ENCODE measurements at places on chromosomes 12 and 14. TPM values are rescaled to one million over a fixed set of nuclear protein-coding genes. Genes with fewer than 3 reads are reported as not detected.

- no peak for DNase-seq
Observed at GRCh38 chr14:71613168-71613567, 319.1 kb upstream of the RGS6 start.

GRCh38 chr12:53676656-53677015, 753 bp upstream of the ATP5MC2 start:
- DNase-seq: peak; percentile 81

GRCh38 chr14:95424529-95424928, 91.9 kb downstream of the SYNE3 start:
- DNase-seq: no peak

DNA sequence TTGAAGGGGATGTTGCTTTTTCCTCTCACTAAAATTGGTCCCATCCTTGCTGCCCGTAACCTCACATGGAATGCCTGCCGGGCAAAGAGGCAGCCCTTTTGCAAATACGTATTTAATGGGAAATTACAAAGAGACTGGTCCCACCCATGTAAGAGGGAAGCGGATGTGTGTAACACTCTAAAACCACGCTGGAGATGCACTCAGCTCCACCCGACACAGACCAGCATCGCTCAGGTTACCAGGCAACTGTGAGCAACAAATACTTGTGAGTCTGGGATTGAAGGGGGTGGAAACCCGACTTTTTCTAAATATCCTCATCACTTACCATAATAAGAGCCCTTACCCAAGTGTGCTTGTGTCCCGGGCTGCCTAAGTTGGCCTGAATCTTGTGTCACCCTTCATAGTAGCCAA, 47.7 kb downstream of the ELK3 start:
- no peak for DNase-seq

GRCh38 chr12:24172031-24172772, 222.7 kb upstream of the SOX5 start:
- no peak for DNase-seq

DNA sequence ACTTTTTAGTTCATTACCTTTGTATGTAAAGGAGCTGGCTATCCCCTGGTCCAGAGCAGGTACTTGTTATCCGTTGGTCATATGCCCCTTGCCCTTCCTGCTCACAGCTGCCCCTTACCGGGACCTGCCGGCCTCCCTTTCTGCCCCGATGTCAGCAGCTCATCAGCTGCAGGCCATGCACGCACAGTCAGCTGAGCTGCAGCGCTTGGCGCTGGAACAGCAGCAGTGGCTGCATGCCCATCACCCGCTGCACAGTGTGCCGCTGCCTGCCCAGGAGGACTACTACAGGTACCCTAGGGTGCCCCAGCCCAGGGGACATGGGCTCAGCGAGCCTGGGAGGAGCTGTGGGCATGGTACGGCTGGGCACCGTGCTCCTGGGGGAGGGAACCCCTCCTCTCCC, 2.3 kb upstream of the RNU7-1 start:
- peak; percentile 77 for DNase-seq

- no peak for DNase-seq
Observed at GRCh38 chr12:31517994-31518393, 72.9 kb downstream of the DENND5B start.

GRCh38 chr14:49549881-49550280, 36.3 kb downstream of the RPS29 start:
- no peak for DNase-seq

DNA sequence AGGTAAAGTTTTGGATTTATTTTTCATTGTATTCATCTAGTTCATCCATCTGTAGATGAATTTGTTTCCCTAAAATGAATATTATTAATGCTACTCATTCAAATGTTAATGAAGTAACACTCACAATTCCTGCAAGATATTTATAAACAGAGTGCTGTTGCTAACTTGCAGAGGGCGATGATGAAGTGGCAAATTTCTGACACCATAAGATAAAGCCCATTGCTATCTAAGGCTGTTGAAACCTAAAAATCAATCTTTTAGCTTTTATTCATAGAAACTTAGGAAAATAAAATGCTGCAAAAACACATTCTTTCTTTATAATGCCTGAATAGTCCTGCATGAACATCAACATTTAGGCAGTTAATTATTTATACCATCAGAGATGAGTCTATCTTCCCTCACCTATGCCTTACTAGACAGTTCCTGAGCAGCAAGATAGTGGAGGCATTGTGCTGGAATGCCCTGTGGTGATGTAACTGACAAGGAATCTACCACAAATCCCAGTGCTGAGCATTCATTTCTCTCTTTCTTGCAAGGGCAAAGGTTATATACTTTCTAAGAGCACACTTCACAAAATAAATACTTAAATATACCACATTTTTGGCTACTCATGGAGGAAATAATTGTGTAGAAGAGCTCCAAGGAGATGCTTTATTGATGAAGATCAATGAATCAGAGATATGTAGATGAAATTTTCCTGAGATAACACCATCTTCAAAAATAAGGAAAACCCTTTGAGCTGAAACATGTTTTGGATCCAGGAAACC, 57.6 kb downstream of the LMNTD1 start:
- DNase-seq: no peak

GRCh38 chr14:104878582-104878981, 13.5 kb downstream of the CEP170B start:
- no peak for DNase-seq

DNA sequence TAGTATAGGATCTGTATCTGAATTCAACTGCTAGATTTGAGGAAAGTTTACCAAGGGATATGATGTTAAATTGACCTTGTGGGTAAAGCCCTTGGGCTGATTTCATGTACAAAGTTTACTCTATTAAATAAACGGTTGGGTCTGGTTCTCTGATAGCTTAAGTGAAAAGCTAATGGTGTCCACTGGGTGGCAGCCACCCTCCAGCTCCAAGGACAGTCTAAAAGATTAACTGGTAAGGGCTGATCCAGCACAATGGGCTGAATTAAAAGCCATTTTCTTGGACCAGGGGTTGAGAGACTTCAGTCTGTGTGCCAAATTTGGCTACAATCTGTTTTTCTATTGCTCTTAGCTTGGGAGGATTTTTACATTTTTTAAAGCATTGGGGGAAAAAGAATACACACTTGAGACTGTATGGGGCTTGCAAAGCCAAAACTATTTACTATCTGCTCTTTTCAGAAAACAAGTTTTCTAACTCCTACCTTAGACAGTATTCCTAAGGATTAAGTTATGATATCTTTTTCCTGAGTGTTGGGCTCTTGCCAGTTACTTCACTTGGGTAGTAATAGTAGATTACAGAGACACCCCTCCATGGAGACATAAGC, 116.5 kb downstream of the GPHN start:
- peak; percentile 55 for DNase-seq

- no peak for DNase-seq
Observed at GRCh38 chr12:108204117-108204987, 75.3 kb downstream of the WSCD2 start.

DNA sequence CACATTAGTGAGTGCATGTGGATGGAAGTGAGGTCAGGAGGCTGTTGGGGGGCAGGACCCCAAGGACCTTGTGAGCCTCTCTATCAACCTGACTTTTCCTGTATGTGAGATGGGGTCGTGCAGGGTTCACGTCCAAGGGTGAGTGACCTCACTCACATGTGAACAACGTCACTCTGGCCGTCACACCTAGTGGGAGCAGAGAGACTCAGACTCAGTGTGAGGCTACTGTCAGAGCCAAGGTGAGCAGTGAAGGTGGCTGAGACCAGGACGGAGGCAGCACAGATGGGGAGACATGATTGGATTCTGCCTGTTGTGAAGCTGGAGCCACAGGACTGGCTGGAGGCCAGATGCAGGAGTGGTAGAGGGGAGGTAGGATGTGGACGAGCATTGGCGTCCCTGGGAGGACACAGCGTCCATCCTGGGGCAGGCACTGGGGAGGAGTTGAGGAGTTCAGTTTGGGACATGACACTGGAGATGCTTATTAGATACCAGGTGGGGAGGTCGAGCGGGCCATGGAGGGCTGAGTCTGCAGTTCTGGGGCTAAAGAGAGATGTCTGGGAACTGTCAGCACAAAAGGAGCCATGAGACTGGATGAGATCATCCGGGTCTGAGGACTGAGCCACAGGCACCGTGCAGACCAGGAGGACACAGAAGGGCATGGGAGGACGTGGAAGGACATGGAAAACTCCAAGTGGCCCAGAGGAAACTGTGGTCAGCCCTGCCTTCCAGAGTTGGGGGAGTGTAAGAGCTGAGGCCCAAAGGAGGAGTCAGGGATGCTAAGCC, 92.8 kb downstream of the LGMN start:
- no peak for DNase-seq

Gene DLST
- total RNA-seq: 121 TPM

Gene RAD52
- 9.0 TPM for total RNA-seq

Gene SLC38A2
- total RNA-seq: 87.3 TPM

Gene CPNE6
- total RNA-seq: 0.14 TPM

Gene FOXA1
- not detected for total RNA-seq

Gene KRT8
- total RNA-seq: 104 TPM

Gene RBP5
- total RNA-seq: not detected

Gene GABARAPL1
- total RNA-seq: 212 TPM

Gene NDUFA12
- 334 TPM for total RNA-seq

All from right cardiac atrium (tissue), 5 donors.